ENCODE measurements at places on chromosomes 7 and 10.

DNA sequence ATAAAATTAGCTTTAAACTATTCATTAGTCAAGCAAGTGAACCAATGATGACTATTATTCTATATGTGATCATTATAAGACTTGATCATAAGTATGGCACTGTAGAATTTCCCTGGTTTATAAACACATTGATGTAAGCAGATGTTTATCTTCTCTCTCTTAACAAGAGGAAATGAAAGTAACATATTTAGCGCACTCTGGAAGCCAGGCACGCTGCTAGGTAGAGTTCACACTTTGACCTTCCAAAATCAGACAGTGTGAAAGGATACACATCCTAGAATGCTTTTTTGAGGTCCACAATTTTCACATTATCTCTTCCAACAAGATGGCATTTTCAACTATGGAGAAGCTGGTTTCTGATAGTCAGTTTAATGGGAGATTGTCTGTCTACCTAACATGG is 529.4 kb upstream of the IGFBP3 start:
- no peak overlapping the region for H3K4me3 ChIP-seq
- H3K36me3 ChIP-seq = no peaks in the 10 kb centered on the region
- DNase-seq = no peak
- no peaks in the 10 kb centered on the region for H3K27me3 ChIP-seq

DNA sequence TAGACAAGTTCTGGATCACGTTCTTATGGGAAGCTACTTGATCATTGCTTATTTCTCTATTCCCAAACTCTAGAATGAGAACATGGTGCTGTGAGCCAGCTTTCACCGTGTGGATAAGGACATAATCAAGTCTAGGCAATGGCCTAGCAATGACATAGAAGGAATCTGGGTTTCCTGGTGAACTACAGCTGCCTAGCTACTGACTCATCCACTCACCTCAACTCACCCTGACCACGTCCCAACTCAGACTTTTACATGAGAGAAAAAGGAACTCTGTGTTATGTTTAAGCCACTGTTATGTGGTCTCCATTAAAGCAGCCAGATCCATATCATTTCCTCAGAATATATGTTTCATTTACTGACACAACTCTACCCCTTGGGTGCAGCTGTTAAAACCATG is 18.8 kb upstream of the MET start:
- H3K4me3 ChIP-seq = no peak overlapping the region
- H3K27me3 ChIP-seq = no peaks in the 10 kb centered on the region
- H3K4me1 ChIP-seq = no peaks in the 10 kb centered on the region
- H3K36me3 ChIP-seq = no peaks in the 10 kb centered on the region
- DNase-seq = no peak

DNA sequence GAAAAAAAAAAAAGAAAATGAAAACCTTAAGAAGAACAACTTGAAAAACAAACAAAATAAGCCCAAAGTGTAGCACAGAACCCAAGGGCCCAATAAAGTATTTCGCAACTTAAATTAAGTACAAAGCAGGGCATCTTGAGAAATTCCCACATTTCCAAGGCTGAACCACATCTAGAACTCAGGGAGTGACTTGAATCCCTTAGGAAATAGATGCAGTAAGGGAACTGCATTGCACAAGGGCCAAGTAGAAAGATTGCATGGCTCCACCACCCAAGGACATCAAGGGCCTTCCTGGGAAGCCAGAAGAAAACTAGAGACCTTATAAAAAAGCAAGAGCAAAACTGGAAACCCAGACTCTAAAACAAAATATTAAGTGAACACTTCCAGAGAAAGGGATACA is 352.7 kb downstream of the CXCL12 start:
- H3K27ac ChIP-seq = no peak overlapping the region
- H3K4me3 ChIP-seq = no peak overlapping the region
- H3K27me3 ChIP-seq = no peaks in the 10 kb centered on the region
- peaks cover 5% of the 10 kb centered on the region for H3K4me1 ChIP-seq

DNA sequence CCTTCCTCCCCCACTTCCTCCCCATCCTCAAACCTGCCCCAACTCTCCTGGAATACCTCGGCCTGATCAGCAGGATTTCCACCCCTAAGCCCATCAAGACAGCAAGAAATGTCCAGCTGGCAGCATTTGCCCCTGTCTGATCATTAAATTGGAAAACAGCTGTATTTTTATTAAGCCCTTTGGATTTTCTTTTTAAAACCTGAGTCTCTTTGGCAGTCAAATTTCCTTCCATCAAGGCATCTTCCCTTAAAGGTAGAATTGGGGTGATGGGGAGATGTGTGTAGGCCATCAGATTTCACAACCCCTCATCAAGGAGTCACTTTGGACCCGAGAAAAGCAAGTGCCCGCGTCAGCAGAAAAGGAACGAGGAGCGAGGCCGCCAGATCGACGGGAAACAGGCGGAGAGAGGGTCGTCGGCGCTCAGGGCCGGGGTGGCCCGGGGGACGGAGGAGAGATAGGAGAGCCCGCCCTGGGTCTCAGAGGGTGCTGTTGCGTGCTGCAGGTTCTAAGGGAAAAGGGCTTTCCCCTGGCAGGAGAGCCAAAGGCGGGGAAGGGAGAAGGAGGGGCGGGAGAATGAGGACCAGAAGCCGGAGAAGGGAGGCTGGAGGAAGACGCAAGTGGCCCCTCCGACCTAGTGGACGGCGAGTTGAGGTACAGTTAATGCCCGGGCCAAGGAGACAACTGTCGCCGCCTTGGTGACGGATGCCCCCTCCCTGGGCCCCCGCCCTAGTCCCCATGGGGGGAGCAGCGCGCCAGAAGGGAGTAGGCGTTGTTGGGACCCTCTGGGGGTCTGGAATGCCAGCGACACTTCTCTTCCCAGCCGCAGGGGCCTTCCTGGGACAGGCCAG is 11.5 kb upstream of the GATA3 start:
- no peaks in the 10 kb centered on the region for H3K36me3 ChIP-seq
- H3K27me3 ChIP-seq = no peaks in the 10 kb centered on the region
- no peak overlapping the region for H3K27ac ChIP-seq
- no peak overlapping the region for H3K4me3 ChIP-seq
- DNase-seq = no peak
- H3K4me1 ChIP-seq = peaks cover 2% of the 10 kb centered on the region

- no peak for DNase-seq
- no peak overlapping the region for H3K4me3 ChIP-seq
- H3K27ac ChIP-seq = no peak overlapping the region
- no peaks in the 10 kb centered on the region for H3K36me3 ChIP-seq
- peaks cover 4% of the 10 kb centered on the region for H3K4me1 ChIP-seq
Measured at GRCh38 chr7:48078470-48078869, 10.6 kb upstream of the UPP1 start.

GRCh38 chr7:24472093-24472492 is 101.2 kb upstream of the PALS2 start:
- H3K4me3 ChIP-seq = no peak overlapping the region
- H3K4me1 ChIP-seq = peaks cover 3% of the 10 kb centered on the region
- H3K36me3 ChIP-seq = no peaks in the 10 kb centered on the region
- no peak for DNase-seq
- no peak overlapping the region for H3K27ac ChIP-seq
- no peaks in the 10 kb centered on the region for H3K27me3 ChIP-seq

All from ovary (tissue), 10 donors.